ENCODE measurements at places on chromosomes 4 and X. TPM values are rescaled to one million over a fixed set of nuclear protein-coding genes. Genes with fewer than 3 reads are reported as not detected.

Gene IGSF1
- polyA plus RNA-seq, result not detected

Gene KLHL34
- not detected for polyA plus RNA-seq

Gene GAGE2A
- not detected for polyA plus RNA-seq

Gene ARMCX1
- 18.9 TPM for polyA plus RNA-seq

DNA sequence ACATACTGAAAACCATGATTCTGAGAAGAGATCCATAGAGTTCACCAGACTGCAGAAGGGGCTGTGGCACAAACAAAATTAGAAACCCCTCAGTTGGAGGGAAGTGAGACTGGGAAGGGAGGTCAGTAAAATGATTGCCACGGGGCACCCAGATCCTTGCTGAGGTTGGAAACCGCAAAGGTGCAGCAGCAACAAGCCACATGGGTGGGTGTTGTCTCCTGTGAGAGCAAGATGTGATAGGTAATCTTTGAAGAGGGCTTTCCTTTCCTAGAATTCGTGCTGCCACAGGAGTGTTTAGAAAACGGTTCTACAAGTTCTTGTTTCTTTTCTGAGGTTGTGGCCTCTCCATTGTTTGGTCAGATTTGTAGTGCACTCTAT lies 85.5 kb downstream of the NFKB1 start:
- no peak for DNase-seq

GRCh38 chr4:25760518-25761157 lies 102.2 kb downstream of the SEL1L3 start:
- DNase-seq, result no peak

DNA sequence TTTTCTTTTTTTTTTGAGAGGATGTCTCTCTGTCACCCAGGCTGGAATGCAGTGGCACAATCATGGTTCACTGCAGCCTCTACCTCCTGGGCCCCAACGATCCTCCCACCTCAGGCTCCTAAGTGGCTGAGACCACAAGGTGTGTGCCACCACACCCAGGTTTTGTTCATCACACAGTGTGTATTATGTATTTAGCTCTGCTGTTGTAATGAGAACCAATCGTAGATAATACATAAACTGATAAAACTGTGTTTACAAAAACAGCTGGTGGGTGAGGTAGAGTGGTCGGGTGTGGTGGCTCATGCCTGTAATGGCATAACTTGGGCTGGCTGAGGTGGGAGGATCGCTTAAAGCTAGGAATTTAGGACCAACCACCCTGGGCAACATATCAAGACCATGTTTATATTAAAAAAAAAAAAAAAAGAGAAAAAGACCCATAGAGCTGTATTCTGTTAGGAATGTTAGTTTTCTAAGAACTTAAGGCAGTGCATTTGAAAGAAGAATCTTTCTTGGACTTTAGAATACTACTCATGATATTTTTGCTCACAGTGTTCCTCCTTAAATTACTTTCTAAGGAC lies 34.9 kb downstream of the POLR2B start:
- no peak for DNase-seq

DNA sequence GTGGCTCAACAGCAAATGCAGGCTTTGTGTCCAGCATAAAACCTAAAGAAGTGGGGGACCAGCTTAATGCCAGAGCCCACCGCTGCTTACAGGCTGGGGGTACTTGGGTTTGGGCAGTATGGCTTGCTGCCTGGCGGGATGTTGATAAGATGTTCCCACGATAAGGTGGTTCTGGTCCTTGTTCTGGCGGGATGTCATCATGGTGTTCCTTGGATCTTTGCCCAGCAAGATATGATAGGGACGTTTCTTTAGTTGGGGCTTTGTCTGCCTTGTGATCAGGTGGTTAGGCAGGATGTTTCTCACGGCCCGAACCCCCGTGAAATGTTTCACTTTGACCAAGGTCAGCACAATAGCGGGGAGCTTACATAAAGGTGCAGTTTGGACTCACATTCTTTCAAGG lies 35.3 kb downstream of the PNPLA4 start:
- DNase-seq, result no peak
